ENCODE measurements at places on chromosomes 3 and 15.

DNA sequence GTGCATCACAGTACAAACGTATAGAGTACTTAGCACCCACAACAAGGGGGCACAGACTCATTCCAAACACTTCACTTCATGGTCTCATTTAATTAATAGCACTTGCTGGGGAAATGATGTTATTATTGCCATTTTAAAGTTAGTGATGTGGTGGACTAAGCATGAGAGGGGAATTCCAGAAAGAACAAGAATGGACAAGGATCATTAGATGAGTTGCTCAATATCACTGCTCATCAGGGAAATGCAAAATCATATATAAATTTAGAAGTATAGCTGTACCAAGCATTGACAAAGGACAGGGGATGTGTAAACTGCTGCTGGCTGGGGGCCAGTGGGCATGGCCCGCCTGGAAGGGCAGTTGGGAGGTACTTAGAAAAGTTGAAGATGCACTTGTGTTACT, 14.6 kb downstream of the PRR20G start:
- peak; percentile 41 for DNase-seq

GRCh38 chr3:129723558-129724324, 117.3 kb upstream of the PLXND1 start:
- DNase-seq: peak; percentile 26

- DNase-seq: no peak
Measured at GRCh38 chr3:38109580-38110313, 27.2 kb downstream of the ACAA1 start.

GRCh38 chr3:158443632-158444031, 127.4 kb upstream of the MLF1 start:
- no peak for DNase-seq

DNA sequence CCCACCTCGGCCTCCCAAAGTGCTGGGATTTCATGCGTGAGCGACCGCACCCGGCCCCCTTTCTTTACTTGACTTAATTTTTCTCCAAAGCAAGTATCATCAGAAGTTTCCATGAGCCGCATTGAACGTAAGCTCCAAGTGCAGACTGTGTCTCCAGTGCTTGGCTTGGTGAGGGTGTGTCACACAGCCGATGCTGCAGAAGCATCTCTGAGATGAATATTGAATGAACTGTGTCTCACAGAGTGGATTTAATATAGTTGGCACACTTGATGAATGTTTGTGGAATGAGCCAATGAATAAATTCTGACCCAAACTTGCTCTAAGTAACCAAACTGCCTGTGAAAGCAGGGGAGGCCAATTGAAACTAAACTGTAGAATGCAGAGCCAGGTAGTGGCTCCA, 159.4 kb upstream of the KBTBD8 start:
- no peak for DNase-seq

GRCh38 chr3:173630849-173631248, 233.3 kb downstream of the NLGN1 start:
- DNase-seq: no peak

GRCh38 chr3:58009749-58010535, 1.7 kb downstream of the FLNB start:
- DNase-seq: no peak

DNA sequence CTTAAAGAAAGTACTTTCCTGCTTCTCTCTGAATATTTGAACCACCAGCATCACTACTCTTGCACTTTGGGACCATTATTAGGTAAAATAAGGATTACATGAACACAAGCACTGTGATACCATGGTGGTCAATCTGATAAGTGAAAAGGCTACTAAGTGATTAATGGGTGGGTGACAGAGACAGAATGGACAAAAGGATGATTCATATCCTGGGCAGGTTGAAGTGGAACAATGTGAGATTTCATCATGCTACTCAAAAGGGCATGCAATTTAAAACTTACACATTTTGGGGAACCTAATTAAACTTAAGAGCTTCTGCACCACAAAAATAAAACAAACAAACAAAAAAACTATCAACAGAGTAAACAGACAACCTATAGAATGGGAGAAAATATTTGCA, 172.0 kb upstream of the CD96 start:
- no peak for DNase-seq

DNA sequence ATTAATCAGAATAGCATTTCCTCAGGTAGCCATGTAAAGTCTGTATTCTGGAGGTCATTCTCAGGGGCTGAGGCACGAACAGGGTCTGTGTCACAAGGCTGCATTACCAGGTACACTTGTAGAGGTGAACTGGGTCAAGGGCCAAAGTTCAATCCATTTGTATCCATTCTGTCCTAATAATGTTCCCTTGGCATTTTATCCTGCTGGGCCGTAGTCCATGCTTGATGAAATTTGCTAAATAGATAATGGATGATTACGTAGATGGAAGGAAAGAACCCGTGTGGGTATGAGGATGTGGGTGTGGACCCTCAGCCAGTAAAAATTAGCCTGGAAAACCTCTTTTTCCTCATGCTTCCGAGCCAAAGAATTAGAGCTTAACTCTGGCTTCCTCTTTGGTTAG, 785.9 kb downstream of the GRM7 start:
- peak; percentile 2 for DNase-seq

DNA sequence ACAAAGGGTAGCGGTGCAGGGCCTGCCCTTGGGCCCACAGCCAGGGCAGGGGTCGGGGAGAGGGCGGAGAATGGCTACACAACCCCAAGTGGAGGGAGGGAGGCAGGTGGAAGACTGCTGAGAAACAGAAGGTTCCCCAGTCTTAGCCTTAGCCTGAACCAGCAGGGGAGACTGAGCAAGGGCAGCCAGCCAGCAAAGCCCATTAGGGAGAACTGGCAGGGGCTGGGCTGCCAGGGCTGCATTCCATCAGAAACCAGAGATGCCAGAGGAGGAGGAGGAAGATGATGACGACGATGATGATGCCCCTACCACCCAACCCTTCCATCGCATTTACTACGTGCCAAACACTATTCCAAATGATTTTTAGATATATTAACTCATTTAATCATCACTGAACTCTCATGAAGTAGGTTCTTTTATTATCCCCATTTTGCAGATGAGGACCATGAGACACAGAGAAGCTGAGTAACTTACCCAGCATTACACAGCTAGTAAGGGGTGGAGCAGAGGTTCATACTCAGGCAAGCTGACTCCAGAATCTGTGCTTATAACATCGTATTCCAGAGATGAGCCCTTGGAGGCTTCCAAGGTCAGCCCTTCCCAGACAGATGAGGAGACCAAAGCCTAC, 8.7 kb downstream of the SEMA7A start:
- no peak for DNase-seq

DNA sequence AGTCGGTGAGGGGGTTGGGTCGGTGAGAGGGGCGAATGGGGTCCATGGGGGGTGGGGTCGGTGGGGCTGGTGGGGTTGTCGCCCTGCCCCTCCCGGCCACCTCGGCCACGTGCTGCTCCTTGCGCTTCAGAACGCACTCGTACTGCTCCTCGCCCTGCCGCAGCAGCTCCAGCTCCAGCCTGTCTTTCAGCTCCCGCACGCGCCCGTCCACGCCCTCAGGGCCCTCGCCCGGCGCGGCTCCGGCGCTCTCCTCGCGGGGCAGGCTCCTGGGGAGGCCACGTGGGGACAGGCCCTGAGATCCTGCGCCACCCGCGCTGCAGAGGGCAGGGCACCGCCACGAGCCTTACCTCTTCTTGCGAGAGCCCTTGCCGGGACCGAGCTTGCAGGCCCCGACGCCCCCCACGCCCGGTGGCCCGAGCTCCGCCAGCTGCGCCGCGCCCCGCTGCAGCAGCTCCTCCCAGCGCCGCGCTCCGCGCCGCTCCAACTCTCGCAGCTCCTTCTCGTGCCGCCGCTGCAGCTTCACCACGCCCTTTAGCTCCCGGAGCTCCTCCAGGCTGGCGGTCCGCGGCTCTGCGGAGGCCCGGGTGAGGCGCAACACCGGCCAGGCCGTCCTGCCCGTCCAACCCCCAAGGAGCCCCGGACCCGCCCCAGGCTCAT, 8.2 kb upstream of the ANKRD63 start:
- DNase-seq: no peak

- no peak for DNase-seq
Measured at GRCh38 chr3:104368760-104369159, 997.9 kb upstream of the ALCAM start.

DNA sequence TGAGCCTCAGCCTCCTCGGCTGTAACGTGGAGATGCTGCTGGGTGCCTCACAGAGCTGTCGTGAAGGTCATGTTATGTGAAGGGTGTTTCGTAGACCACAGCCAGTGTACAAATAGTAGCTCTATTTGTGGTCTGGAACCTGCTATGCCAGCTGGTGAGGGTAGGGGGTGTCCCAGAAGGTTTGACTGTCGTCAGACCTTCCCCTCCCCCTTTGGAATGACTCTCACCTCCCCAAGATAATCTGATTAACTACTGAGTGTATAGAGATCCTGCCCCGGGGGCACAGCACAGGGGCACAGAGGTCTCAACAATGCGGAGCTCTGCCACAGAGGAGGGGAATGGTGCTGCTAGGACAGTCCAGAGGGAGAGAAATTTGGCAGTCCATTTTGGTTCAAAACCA, 20.5 kb downstream of the FGD5 start:
- no peak for DNase-seq

DNA sequence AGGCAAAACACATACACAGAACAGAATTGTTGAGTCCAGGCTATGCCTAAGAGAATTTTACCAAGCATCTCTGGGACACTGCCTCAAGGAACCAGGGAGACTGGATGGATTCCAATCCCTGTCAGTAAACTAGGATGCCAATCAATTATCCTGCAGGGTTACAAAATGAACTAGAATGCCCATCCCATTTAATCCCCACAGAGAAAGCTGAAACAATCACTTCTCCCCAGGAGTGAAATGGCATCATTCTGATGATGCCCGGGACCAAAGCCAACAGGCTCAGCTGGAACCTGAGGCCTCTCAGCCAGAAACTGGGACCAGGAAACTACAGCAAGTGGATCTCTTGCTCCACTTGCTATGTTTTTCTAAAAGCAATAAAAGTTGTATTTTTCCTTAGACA, 130.0 kb upstream of the TJP1 start:
- DNase-seq: no peak

- no peak for DNase-seq
Measured at GRCh38 chr3:48716508-48716981, 476 bp downstream of the IP6K2 start.

GRCh38 chr15:44918136-44918535, 38.4 kb upstream of the TERB2 start:
- DNase-seq: no peak

GRCh38 chr3:44237161-44237560, 4.5 kb upstream of the TOPAZ1 start:
- DNase-seq: no peak

DNA sequence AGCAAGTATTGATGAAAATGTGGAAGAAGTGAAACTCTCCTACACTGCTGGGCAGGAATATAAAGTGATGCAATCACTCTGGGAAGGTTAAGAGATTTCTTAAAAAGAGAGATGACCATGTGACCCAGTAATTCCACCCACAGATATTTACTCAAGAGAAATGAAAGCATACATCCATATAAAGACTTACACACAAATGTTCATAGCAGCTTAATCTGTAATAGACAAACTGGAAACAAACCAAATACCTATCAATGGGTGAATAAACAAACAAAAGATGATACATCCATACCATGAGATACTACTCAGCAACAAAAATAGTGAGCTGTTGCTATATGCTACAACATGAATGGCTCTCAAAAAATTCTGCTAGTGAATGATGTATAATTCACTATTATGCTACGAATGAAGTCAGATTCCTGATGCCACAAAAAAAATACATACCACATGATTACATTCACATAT, 463.3 kb downstream of the MAGI1 start:
- no peak for DNase-seq

DNA sequence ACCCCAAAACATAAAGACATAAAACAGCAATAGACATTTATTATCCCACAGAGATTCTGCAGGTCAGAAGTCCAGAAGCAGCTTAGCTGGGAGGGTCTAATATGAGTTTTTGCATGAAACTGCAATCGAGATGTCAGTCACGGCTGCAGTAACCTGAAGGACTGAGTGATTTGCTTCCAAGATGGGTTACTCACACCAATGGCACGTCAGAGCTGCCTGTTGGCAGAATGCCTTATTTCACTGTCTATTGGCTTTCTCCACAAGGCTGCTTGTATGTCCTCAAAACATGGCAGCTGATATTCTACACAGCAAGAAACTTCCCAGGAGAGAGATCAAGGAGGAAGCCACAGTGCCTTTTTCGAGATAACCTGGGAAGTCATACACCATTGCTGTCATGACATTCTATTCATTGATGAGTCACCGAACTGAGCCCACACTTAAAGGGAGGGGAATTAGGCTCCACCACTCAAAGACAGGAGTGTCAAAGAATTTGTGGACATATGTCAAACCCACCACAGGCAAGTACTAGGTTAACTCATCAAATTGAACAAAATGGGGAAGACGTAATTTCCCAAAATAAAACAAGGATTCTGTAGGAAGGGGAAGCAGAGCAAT, 122.2 kb downstream of the SYNPR start:
- no peak for DNase-seq

DNA sequence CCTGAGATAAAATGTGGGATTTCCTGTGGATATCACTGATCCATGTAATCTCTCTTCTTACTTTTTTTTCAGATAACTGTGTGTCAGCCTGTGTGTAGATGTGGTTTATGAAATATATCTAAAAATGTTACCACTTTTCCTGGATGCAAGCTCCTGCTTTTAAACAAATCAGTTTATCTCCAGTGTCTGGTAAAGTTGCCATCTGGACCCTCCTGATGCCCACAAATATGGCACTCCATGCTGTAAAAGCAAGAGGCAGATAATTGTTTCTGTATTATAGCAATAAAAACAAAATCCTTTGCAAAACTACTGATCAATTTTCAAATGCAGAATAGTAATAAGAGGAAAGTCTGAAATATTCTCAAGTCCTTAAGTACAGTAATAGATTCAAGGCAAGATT, 7.6 kb upstream of the DCLK3 start:
- DNase-seq: no peak

DNA sequence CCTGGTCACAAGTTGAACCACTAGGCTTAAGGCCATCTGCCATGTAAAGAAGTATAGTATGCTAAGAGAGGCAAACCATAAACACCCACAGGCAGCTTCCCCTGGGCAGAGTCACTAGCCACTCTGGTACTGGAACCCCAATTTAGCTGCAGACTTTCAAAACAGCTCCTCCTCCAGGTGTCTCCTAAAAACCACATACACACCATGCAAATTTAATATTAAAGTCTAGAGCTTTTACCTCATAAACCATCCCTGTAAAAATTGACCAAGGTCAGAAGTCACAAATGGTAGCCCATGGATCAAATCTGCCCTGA, 99.1 kb upstream of the STT3B start:
- no peak for DNase-seq

Data from suppressor macrophage treated with lipopolysaccharide for 4 hours (primary cell).